G401 (cell line): ENCODE measurements at places on chromosomes 7 and 10.

- DNase-seq = peak; percentile 97
Measured at GRCh38 chr10:70462349-70462984, 16.1 kb upstream of the PALD1 start.

DNA sequence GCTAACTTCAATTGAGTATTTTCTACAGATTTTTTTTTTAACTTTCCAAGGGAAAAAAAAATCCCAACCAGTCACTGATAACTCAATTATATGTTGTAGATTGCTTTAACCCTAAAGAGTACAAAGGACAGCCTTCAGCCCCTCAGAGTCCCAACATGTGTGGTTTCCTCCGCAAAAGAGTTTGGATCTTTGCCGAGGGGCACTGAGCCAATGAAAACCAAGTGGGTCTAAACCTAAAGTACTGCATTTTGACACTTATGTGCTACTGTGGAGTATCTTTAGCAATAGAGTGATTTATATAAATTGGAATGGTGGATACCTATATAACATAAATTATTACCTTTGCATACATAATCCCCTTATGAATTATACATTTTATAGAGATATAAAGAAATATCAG lies 91.5 kb downstream of the SEMA3D start:
- no peak for DNase-seq

DNA sequence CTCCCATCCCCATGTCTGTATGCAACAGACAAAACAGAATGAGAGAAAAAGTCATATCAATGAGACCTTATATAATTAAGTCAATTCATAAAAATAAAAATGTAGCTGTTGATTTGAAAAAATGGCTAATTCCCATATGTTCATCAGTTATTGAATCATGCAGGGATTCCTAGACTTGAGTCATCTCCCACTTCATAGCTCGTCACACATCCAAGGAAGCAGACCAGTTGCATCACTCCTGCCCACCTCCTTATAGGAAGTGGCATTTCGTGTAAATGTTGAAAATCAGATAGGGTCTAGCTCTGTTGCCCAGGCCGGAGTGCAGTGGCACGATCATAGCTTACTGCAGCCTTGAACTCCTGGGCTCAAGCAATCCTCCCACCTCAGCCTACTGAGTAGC lies 56.1 kb upstream of the SH2B2 start:
- DNase-seq = no peak

- DNase-seq = peak; percentile 49
Measured at GRCh38 chr7:34759477-34760125, 101.6 kb downstream of the NPSR1 start.

GRCh38 chr7:26583094-26583648 lies 281.2 kb downstream of the SKAP2 start:
- DNase-seq = no peak

- no peak for DNase-seq
Measured at GRCh38 chr10:62788861-62789467, 15.6 kb upstream of the ADO start.

DNA sequence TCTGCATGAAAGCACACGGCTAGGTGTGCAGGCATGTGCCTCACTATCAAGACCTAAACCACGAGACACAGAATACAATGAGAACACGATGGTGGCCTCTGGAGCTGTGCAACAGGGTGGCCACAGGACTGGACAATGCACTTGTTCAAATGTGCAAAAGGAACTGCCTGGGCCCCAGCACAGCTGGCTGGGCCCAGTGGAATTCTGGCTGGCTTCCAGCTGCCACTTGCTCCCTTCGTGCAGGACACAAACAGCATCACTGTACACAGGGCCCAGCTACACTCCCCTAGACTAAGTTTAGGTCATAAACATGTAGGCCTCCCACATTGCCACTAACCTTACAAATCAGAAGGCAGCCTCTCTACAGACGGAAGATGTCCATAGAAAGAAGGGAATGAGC lies 23.4 kb downstream of the DOCK4 start:
- no peak for DNase-seq

DNA sequence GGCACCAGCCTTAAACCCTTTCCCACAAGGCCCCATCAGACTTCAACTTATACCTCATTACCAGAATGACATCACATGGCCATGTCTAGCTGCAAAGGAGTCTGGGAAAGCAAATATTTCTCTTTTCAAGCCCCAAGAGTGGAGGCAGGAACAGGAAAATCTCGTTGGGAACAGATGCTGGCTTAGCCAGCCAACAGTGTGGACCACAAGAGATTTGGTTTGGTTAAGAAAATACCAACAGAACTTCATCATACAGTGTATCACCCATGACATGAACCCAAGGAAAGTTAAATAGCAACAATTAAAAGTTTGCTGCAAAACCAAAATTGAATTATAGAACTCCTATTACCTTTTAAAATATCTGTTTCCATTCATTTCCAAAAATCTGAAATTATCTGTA lies 2.2 kb upstream of the MET start:
- no peak for DNase-seq

DNA sequence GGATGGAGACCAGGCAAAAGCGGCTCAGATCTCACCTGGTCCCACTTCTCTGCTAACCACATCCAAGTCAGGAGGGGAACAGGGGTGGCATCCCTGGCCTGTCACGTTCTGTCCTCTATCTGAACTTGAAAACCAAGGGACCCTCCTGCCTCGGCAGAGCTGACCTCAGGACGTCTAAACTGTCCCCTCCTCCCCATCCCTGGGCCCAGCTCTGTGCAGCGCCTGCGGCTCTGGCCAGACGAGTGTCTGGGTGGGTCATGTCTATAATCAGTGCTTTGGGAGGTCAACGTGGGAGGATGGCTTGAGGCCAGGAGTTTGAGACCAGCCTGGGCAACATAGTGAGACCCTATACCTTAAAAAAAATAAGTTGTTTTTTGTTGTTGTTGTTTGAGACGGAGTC lies 70.0 kb upstream of the ZNF479 start:
- no peak for DNase-seq

DNA sequence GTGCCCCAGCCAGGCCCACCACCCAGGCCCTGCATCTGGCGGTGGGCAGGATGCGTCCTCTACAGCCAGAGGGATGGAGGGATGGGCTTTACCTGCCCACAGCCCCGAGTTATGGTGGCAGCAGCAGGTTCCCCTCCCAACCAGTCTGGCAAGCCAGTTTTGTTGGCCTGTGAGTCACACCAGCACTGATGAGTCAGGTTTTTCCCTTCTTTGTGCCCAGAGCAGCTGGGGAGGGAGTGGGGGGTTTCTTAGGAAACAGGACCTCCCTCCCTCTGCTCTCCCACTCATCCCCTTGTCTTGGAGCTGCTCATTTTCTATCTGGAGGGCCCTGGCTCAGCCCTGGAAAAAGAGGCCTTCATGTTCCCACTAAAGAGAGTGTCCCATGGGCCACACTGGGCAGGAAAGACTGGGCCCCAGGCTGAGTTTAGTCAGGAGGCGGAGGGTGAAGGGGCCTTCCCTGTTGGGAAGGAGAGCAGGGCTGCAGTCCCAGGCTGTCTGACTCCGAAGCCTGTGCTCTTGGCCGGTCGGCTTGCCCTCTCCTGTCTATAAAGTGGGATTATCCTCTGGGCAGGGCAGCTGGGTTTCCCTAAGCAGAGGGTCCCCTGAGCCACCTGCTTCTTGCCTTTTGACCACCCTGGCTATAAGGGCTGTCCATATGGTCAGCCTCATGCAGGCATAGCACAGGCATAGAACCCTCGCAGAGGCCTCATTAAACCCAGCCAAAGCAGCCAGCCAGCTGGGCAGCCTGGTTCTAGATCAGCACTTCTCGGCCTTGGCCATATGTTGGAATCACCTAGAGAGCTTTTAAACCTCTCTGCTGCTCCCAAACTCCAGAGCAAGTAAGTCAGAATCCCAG lies 30.2 kb upstream of the ANKRD2 start:
- peak; percentile 41 for DNase-seq

DNA sequence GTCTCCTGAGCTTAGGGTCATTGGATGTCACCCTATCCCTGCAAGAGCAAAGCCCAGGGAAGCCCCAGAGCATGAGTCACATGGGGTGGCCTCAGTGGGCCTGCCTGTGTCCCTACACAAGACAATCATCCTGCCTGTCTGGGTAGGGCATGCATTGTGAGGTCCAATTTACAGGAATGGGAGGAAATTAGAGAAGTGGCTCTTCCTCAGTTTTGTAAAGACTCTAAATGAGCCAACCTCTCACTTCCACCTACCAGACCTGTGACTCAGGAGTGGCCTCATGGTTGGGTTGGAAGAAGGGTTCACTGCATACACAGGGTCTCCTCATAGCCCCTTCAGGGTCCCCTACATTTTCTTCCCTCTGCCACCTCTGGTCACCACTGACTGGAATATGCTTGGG lies 43.6 kb upstream of the SMNDC1 start:
- DNase-seq = no peak

DNA sequence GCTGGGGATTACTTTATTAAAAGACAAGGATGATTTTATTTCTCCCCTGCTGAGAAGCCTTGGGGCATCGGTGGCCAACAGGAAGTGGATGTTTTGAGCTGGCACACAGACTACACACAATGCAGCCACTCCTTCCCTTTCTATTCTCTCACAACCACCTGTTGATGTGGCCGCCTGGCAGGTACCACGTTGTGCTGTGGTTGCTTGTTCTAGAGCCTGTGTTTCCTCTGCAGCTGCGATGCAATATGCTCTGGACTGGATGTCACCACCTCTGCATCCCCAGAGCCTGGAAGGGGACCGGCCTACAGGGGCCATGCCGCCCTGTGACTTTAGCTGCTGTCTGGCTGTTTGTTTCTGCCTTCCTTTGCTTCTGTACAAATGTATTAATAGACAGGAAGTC lies 195.7 kb upstream of the CELF2 start:
- no peak for DNase-seq

- no peak for DNase-seq
Measured at GRCh38 chr7:135370656-135371055, 137.0 kb downstream of the STRA8 start.

DNA sequence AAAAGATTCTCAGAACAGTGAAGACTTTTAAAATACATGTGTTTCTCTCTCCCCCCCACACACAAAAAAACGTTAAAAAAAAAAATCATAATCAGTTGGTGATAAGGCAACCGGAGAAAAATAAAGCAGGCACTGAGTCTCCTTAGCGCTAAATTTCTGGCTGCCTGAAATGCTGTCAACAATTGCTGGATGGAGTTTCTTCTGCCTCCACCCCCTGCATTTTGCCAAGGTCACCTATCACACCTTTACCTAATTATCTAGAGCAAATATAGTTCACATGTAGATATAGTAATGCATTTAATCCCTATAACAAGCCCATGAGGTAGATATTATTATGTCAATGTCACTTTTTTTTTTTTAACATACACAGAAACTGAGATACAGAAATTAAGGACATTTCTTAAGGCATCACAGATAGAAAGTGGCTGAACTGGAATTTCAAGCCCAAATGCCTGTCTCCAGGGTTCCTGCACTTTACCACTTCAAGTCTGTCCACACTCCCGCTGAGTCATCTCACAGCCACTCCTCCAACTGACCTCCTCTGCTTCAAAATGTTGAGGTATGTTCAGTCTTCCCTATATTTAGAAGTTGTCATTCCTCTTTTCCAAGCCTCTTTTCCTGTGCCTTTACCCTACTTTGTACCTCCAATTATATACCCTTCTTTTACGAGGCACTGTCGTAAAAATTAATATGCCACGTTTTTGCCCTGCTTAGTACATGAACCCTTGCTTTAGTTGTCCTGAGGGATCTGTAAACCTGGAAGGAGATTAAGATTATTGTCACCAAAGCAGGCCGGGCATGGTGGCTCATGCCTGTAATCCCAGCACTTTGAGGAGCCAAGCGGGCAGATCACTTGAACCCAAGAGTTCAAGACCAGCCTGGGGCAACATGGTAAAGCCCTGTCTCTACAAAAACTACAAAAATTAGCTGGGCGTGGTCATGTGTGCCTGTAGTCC lies 72.8 kb upstream of the MPP7 start:
- no peak for DNase-seq

- DNase-seq = no peak
Measured at GRCh38 chr10:7202793-7203355, 208.0 kb downstream of the SFMBT2 start.

DNA sequence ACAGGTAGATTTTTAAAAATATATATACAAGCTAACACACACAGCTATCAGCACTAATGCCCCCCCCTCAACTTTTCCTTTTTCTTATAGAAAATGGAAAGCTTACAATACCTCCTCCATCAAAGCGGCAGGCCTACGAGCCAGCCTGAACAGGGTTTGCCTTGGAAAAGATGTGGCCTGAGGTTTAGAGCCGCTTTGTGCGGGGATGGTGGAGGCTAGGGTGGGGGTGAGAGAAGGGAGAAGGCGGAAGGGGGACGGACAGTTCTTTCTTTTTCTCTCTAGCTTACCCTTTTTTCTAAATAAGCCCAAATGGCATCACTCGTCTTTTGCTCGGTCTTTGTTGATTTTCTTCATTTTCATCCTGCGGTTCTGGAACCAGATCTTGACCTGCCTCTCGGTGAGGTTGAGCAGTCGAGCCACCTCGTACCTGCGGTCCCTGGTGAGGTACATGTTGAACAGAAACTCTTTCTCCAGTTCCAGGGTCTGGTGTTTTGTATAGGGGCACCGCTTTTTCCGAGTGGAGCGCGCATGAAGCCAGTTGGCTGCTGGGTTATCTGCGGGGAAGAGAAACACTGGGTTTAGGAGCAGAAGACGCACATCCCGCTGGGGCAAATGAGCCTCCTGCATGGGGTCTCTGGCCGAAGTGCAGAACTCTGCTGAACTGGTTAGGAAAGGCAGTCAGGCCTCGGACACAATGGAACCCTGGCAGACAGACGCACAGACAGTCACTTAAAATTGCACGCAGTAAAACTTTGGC lies 1.9 kb downstream of the HOXA9 start:
- no peak for DNase-seq

- no peak for DNase-seq
Measured at GRCh38 chr10:17038627-17039026, 91.0 kb downstream of the CUBN start.

DNA sequence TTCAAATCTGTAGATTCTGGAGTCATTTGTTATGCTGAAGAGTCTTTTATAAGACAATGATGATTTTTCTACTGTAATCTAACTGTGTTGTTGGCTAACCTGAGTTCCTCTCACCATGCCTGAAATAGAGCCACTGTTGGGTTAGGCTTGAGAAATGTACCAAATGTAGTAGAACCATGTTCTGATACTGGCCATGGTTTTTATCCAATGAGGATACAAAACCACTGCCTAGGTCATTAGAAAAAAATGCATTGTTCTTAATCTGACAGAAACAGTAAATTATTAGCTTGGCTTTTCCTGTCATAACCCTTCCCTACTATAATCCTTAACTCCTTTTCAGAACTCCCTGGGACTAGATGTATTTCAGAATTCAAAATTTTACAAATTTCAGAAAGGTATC lies 86.6 kb downstream of the RAPGEF5 start:
- no peak for DNase-seq

GRCh38 chr10:100022403-100022802 lies 12.7 kb upstream of the DNMBP start:
- no peak for DNase-seq

- DNase-seq = no peak
Measured at GRCh38 chr10:48573045-48573444, 31.8 kb downstream of the ARHGAP22 start.

DNA sequence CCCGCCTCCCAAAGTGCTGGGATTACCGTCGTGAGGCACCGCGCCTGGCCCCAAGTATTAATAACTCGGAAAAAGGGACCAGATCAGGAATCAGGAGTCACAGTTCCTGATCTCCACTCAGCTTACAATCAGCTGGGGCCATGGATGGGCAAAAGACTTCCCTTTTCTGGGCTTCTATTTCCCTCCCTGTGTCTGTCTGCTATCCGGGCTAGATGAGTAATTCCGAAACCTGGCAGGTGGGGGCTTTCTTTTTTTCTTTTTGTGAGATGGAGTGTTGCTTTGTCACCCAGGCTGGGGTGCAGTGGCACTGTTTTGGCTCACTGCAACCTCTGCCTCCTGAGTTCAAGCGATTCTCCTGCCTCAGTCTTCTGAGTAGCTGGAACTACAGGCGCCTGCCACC lies 11.6 kb downstream of the RPS24 start:
- DNase-seq = no peak

GRCh38 chr10:49508249-49508648 lies 30.7 kb downstream of the ERCC6 start:
- DNase-seq = no peak
